ENCODE measurements at places on chromosomes 2 and 18. TPM values are rescaled to one million over a fixed set of nuclear protein-coding genes. Genes with fewer than 3 reads are reported as not detected.
A peak's percentile ranks its signal among the peaks of the same experiment; 100 is the strongest.

Gene RAPGEF4
- total RNA-seq = 11.6 TPM

Gene LYG2
- not detected for total RNA-seq

Gene LCT
- not detected for total RNA-seq

Gene GATA6
- total RNA-seq = 3.0 TPM

- no peak for DNase-seq
These were observed 46.7 kb downstream of the NBEAL1 start for GRCh38 chr2:203061346-203061745.

GRCh38 chr2:45647986-45648520 is 3.4 kb upstream of the PRKCE start:
- DNase-seq = no peak

DNA sequence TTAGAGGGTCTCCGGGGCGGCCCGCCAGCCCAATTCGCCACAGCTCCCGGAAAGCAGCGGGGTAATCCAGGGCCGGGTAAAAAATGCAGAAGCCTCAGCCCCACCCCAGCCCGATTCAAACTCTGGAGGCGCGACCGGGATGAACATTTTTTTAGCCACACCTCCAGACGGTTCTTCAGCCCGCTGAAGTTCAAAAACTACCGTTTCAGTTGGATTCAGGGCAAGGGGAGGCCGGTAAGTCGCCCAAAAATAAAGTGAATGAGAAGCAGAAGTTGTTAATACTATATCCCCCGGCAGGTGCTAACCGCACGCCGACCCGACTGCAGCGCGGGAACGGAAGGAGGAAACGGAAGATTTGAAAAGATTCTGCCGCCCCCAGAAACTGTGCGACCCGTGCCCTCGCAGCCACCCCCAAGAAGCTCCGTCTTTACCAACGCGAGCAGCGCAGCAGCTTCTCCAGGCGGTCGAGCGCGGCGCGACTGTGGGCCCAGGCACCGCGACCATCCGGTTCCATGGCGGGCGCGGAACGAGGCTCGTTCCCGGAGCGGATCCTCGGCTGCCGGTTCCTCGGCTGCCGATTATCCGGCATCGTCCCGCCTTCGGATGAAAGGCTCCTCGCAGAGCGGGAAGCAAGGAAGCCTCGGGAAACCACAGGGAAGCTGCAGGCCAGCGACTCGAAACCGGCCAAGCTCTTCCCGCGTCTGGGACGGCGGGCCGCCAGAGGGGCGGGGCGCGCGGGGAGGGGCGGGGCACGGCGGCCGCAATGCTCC is at the start of gene BARD1:
BARD1 (minus strand) TSS at position 703 of the 770 bp plus-strand sequence; CDS start at position 589, 114 bp downstream.
- DNase-seq = peak; percentile 34

Measured in breast epithelium (tissue), 4 donors.